ENCODE measurements at places on chromosomes 6 and 20.
A peak's percentile ranks its signal among the peaks of the same experiment; 100 is the strongest.

- no peak for DNase-seq
Observed at GRCh38 chr6:108742041-108742440, 106.2 kb upstream of the ARMC2 start.

DNA sequence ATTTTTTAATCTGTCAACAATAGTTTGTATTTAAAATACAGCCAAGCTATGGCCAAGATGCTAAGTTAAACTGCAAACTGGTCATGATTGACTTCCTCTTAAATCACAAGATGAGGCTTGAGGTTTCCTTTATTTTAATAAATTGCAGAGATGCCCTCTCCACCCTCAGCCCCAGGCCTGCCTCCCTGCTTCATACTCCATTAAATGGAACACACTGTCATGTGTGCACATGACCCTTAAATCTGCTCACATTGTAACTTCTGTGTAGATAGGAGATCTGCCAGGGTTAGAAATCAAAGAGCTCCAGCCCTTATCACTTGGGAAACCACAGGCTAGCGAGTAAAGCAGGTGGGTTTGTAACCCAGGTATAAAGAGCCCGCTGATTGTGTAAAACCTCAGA, 20.8 kb downstream of the DUSP22 start:
- no peak for DNase-seq

DNA sequence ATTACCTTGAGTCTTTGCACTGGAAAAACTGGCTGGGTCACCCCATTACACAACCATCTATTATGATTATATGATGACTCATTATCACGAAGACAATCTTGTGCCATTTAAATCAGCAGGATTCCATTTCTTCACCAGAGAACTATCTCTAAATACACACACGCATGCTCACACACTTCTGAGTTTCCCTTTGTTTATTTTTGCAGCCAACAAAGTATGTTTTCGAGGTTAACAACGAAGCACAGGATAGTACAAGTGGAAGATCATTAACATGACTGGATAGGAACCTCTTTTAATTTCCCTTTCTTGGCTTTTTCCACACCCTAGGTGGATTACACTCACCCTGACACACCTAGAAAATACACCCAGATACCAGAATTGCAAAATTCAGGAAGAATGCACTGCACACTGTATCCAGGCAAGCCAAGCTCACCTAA, 18.9 kb downstream of the PERP start:
- DNase-seq, result peak; percentile 51

GRCh38 chr6:137013738-137014602, 30.8 kb downstream of the IL20RA start:
- DNase-seq, result peak; percentile 34

DNA sequence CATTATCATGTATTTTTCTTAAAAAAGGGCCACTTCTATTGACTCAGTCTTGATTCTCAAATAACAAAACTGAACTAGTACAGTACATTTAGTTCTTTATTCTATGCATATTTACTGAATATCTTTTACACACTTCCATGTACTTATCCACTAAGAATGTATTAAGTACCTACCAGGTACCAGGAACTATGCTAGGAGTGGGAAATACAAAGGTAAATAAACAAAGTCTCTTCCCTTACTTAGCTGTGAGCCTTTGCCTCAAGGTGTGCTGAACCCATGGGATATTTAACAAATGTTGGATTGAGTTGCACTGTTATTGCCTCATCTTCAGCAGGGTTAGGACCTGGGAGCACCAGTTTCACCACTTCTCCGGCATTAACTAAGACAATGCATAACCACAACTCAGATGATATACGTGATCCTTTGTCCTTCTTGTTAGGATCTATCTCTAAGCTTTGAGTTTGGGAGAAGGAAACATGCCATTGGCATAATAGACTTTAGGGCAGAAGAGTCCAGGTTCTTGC, 533.9 kb downstream of the TFAP2B start:
- no peak for DNase-seq

GRCh38 chr20:57370316-57370715, 19.3 kb downstream of the RAE1 start:
- DNase-seq, result no peak

- no peak for DNase-seq
Observed at GRCh38 chr6:12749531-12750379, 33.2 kb downstream of the PHACTR1 start.

DNA sequence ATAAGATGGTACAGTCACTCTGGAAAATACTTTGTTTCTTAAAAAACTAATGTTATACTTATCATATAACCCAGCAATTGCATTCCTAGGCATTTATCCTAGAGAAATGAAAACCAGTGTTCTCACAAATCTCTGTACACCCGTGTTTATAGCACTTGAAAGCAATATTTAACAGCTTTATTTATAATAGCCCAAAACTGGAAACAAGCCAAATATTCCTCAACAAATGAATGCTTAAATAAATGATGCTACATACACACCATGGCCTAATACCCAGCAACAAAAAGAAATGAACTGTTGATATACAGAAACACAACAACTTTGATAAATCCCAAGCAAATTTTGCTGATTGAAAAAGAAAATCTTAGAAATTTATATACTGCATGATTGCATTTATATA, 51.3 kb downstream of the GFRA4 start:
- no peak for DNase-seq

- no peak for DNase-seq
Observed at GRCh38 chr6:14865531-14866100, 380.3 kb upstream of the JARID2 start.
